ENCODE measurements at places on chromosomes 6 and 20. TPM values are rescaled to one million over a fixed set of nuclear protein-coding genes. Genes with fewer than 3 reads are reported as not detected.
A peak's percentile ranks its signal among the peaks of the same experiment; 100 is the strongest.

DNA sequence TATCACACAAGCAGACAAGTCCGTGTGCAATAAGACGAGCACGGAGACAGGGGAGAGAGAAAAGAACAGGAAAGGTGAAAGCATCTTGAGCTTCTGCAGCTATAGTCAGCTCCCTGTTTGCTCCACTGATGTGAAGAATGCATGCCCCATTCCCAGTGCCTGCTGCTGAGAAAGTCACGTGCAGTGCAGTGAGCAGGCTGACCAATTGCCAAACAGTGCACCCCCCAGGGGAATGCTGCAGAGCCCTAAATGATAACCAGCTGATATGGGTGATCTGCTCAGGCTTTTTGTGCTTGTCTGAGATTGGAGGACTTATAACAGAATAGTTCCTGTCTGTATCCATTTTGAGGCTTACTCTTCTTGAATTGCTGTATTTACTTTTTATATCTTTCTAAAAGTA, 121.5 kb downstream of the PACRG start:
- no peak for DNase-seq

- DNase-seq: no peak
Measured at GRCh38 chr6:137417396-137417795, 76.8 kb downstream of the OLIG3 start.

DNA sequence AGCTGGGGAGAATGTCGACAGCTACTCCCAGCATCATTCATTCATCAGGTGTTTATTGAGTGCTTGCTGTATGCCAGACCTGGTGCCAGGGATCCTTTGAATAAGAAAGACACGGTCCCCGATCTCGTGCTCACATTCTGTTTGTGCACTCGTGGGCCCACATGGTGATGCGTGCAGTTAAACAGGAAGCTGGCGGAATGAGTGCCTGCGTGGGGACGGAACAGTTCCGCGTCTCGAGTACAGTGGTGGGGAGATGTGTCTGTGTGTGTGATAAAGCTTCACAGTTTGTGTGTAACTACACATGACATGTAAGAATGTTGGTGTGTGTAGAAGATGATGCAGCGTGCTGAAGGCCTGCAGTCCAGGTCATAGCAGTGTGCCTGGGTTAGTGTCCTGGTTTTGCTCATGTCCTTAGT, 6.5 kb downstream of the RBM38 start:
- DNase-seq: no peak

- DNase-seq: peak; percentile 32
Measured at GRCh38 chr20:35600993-35601973, 14.3 kb upstream of the SPAG4 start.

GRCh38 chr6:106390088-106390487, 29.6 kb downstream of the CRYBG1 start:
- DNase-seq: peak; percentile 41

GRCh38 chr6:44052419-44053023, 74.7 kb downstream of the MRPL14 start:
- peak; percentile 68 for DNase-seq

GRCh38 chr6:154093231-154094044, 54.4 kb downstream of the OPRM1 start:
- DNase-seq: no peak

DNA sequence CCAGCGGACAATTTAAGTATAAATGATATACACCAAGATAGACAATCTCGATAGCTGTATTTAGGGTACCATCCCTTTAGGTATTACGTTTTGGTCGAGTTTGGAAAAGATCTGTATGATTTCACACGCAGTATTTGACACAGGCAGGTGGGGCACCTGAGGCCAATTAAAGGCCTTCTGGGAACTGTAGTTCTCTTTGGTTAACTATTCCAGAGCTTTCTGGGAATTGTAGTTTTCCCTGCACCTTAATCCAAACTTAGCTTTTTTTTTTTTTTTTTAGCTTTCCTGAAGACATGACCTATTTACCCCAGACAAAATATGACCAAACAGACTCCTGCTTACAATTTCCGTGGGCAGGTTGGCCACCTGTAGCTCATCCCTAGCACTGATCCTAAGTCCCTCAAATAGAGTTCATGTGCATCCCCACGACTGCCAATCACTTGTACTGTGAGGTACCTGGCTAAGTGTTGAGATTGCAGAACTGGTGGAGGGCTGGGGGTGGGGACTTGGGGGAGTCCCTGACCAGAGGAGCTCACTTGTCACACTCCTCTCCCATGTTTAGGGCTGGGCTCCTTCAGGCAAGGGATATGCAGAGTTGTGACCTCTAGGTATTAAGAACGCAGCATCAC, 999 bp upstream of the EHMT2 start:
- peak; percentile 64 for DNase-seq

DNA sequence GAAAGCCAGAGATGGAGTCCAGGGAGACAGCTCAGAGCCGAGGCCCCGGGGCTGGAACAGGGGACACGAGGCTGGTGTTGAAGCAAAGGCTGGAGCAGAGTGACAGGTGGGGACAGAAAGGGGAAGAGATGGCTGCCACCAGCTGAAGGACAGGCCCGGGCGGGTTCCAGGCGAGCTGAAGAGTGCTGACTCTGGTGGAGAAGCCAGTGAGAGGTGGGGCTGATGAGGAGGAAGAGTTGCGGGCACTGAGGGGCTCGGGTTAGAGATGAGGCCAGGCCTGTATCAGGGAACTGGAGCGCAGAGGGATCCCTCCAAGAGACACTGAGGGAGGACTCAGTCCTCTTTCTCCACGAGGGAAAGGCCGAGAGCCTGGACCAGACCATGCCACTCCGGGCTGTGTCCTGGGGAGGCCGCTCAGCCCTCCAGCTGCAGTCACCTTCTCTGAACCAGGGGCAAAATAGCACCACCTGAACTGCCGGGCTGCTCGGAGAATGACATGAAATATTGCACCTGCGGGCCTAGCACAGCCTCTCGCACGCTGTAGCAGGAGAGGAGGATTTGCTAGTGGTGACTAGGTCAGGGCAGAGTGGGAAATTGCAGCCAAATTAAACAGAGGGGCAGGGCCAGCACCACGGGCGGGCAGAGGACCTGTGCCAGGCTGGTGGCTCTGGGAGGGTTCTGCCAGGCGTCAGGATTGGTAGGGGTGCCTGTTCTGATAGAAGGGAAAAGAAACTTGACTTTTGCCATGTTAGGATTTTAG, 175.9 kb downstream of the ZDHHC14 start:
- no peak for DNase-seq

GRCh38 chr6:106642476-106642875, 13.1 kb downstream of the QRSL1 start:
- no peak for DNase-seq

DNA sequence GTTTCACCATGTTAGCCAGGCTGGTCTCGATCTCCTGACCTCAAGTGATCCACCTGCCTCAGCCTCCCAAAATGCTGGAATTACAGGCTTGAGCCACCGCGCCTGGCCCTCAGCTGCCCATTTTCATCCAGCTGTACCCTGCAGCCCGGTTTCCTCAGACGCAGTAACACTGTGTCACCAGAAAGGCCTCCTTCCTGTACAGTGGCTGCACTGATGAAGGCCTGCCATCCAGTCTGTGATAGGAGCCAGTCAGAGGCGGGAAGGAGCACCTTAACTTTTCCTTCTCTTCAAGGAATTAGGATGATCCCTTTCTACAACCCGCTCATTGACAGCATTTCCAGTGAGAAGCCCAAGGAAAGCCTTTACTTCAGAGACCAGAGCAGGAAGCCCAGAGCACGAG, 75.9 kb downstream of the GFOD1 start:
- DNase-seq: no peak

DNA sequence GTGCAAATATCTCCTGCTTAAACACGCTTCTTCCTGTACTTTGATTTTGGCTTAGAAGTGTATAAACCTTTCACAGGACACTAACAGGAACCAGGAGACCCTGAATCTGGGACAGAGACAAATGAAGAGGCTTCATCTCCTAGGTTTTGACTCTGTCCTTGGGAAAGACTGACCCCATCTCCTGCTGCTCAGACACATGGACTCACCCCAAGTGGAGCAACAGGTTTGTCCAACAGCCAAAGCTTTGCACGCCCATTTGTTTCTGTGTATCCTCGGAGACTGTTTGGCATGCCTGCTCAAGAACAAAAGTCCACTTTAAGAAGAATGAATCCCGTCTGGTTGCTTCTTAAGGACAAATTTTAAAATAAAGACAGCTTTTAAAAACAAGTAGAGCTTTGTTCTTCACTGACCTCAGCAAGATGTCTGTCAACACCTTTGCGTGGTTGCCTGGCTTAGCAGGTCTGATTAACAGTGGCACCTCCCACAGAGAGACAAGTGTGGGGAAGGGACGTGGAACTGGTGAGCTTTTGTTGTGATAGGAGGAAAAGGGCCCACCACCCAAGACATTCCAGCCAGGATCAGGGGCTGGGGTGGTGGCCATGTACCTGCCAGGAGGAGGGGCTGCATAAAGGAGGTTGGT, 202.6 kb downstream of the SOD2 start:
- no peak for DNase-seq

DNA sequence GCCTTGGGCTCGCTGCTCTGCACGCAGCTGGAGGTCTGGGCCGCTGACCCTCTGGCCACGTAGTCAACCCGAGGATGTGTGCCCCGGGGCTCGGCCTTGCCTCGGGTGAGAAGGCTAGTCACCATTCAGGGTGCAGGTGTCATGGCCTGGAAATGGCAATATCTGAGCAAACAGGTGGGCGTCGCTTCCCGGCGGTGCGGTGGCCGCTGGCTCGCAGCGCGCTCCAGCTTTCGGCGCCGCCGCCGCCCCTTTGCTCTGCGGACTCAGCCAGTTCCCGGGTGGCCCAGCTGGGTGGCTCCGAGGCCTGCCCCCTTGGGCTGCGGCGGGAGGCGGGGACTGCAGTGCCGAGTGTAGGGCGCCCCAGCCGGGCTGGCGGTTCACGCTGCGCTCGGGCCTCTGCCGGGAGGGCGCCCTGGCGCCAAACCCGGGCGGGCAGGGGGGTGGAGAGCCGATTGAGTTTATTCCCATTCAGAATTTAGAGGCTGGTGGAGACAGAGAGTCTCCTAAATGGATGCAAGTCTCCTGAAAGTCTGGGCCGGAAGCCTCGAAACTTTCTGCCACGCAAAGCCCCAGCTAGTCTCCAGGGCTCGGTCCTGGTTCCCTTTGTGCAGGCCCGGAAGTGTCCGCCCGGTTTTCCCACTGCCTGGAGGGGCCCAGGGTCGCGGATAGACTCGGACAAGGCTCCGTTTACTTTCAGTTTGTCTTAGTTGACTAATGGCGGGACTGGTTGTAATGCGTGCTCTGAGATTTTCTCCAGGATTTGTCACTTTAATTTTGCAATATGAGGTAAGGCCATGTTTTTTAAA, 11.3 kb upstream of the TFAP2A start:
- DNase-seq: peak; percentile 33

DNA sequence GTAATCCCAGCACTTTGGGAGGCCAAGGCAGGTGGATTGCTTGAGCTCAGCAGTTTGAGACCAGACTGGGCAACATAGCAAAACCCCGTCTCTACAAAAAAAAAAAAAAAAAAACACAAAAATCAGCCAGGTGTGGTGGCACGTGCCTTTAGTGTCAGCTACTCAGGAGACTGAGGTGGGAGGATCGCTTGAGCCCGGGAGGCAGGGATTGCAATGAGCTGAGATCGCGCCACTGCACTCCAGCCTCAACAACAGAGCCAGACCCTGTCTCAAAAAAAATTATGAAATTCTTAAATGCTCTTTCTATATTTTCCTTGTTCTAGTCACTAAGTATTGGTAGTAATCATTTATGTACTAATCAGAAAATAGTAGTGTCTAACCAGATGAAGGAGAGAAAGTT, 30.6 kb downstream of the SYTL3 start:
- no peak for DNase-seq

GRCh38 chr20:62964700-62965099, 12.2 kb downstream of the SLC17A9 start:
- no peak for DNase-seq

- DNase-seq: no peak
Measured at GRCh38 chr20:36115925-36116324, 38.6 kb upstream of the EPB41L1 start.

DNA sequence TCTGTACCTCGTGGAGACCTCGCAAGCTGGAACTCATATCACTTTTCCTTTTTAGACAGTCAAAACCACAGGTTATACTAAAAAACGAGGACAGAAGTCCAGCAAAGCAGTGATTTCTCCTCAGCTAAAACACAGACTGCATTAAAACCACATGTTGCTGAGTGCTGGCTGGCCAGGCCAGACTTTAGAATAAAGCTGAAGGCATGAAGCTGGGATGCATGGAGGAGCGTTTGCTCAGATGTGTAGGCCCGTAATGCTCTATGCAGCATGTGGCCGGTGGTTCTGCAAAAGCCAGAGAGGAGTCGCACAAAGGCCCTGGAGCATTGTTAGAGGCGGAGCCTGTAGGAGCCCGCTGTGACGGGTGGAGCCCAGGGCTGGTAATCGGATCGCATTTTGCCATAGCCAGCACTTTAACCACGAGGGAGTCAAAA, 83.6 kb downstream of the SMOC2 start:
- peak; percentile 13 for DNase-seq

DNA sequence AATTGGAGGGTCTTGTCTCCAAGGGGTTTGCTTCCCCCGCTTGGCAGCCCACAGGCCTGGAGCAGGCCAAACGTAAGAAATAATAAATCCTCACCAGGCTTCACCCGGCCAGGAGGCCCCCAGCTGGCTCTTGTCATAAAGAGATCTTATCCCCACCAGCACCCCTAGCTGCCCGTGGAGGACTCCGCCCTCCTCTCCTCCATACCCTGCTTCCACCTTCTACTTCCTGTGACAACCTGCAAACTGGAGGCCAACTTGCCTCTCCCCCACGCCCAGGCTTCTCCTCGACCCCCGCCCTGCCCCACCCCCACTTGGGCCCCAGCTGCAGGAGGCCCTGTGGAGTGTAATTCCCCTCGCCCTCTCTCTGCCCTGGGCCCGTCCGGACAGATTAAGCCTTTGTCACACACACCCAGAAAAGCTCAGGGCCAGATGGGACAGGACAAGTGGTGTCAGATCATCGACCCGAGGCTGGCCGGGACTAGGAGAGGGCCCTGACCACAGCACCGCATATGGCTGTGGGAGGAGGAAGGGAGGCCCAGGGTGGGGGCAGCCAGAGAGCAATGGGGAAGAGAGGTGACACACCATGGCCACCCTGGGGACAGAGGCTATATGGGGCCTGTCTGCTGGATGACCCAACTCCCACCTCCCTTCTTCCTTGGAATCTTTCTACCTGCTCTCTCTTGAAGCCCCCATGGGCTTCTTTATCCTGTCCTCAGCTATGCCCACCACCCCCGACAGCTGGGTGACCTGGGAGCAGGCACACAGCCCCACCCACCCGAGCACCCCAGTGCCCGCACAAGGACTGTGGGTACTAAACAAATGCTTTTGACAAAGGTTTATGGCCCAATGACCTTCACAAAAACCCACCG, 3.9 kb downstream of the NOL4L start:
- no peak for DNase-seq

DNA sequence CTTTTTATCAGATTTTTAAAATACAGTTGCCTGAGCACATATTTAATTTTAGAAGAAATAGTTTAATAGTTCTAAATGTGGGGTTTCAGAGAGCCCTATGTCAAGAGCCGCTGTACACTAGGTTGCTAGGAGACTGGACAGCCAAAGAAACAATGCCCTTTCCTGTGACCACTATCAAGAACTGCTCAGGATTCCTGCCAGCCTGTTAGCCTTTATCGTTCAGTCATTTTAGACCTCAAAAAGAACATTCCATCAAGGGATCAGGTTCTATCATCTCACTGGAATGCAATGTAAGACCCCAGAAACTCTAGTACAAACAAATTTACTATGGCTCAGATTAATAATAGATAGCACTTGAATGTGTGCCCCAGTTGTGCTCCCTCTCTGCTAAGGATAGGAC, 181.2 kb upstream of the CCN2 start:
- DNase-seq: peak; percentile 42

Gene MYMX
- not detected for total RNA-seq

Gene DEFB132
- not detected for total RNA-seq

Gene MRAP2
- total RNA-seq: 0.43 TPM

Gene C6orf58
- 0.10 TPM for total RNA-seq

Gene RRAGD
- total RNA-seq: 5.3 TPM

Gene SYCP2
- 0.35 TPM for total RNA-seq

Gene BHLHE23
- total RNA-seq: not detected

Measured in HT1080 (cell line).